Activated CD4-positive, alpha-beta T cell treated with anti-CD3 and anti-CD28 coated beads for 24 hours (primary cell): ENCODE measurements at places on chromosomes 2 and 18.

DNA sequence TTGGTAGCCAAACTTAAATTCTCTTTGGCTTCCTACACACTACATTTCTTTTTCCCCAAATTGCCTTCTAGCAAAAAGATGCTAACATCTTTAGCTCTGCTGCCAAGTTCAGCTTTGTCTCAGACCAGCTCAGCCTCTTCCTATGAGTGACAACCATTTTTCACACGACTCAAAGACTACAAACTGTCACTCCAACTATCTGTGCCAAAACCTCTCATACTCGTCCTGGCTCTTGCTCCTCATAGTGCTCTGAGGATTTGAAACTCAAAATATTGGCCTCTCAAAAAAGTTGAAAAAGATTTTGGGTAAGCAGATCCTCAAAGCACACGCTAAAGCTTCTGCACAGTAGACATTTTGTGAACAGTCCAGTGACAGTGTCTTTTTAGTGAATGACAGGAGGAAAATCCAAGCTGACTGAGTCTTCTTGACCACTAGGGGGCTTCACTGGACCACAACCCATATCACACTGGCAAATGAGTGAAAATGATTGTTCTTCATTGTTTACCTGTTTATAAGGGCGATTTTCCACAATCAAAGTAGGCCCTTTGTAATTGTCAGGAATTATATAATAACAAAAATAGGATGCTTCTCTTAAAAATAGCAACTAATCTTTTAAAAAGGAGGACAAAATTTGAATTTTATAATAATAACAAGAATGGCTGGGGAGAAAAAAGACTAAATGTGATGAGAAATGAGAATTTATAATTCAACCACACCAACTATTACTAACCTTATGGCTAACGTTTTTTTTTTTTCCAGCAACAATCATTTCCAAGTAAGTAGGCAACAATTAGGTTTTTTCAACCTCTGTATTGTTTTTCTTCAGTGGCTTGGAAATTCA is 85.5 kb upstream of the PGAP1 start:
- no peak for DNase-seq

DNA sequence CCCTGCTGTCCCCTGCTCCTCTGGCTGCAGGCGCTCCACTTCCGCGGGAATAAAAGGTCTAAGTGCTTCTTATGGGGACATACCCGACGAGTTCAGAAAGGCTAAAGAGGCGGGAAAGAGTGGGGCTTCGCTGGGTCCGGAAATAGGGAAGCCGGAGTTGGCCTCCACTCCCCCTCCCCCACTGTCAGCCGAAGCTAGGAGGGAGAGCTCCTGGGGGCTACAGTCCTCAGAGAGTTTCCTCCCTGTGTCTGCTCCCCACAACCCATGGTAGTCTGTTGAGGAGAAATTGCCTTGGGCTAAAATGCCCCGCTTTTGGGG is 7.2 kb downstream of the GAD1 start:
- no peak for DNase-seq

DNA sequence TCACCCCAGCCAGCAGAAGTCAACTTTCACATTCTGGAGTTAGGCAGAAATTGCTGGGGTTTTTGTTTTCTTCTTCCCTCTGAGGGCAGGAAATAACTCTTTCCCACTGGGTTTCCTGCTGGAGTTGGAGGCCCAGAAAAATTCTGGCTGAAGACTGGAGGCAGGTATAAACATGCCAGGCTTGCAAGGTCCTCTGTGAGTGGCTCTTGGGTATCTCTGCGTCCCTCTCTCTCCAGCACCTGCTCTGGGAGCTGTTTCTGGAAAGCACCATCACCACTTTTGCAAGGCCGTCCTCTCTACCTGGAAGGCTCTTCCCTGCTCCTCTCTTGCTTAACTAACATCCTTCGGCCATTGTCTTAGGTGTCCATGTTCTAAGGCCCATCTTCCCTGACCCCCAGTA is 91.0 kb downstream of the MCFD2 start:
- no peak for DNase-seq

GRCh38 chr2:26786207-26787028 is 562 bp downstream of the CENPA start:
- DNase-seq = no peak

DNA sequence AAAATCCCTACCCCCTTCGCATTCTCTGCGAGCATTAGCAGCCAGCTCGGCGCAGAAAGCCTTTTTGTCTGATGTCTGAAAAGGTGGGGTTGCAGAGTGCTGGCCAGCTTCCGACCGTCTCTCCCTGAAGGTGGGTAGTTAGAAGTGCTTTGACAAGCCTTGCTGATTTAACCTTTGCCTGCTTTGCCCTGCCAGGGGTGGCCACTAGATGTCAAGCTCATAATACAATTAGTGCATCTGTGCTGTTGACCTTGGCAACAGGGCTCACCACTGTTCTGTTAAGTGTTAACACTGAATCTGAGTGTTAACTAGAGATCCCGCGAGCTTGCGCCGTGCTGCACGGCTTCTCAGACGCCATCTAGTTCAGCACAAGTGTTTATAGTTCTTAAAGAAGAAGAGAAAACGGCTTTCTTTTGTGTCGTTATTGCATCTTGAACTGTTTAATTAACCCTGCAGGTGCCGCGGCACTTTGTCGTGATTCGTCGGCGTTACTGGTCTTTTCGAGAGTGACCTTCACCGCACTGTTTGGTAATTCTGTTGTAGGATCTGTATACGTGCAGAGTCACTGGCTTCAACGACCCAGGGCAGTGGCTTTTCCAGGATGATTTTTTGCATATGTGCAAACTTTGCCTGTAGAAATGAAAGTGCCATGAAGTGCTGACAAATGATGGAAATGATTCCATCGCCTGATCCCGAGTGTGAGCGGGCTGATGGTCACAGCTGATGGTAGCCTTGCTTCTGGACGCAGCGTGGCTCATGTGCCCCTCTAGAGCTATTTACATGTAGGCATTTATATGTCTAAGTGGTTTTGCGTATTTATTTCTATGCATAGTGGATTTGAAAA is 5.5 kb downstream of the SALL3 start:
- no peak for DNase-seq

DNA sequence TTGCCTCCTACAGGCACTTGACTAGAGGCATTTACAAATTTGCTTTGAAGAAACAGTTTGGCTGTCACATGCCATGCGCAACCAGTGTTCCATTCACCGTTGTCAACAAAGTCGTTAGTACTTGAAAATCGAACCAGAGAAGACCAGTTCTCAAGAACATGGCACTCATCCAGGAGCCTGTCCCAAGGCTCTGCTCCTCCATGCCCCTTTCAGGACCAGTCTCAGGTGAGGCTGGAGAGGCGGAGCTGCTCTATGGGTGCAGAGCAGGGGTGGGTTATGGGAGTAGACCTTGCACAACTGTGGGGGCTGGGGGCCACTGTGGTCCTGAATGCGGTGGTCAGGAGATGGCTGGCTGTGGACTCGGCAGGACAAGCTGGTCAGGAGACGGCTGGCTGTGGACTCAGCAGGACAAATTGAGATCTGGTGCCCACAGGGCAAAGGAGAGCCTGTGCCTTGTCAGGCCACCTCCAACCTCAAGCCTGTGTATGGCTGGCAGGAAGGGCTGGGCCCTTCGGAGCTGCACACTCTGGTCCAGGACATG is 12.3 kb upstream of the ATP9B start:
- DNase-seq = no peak

GRCh38 chr18:78561757-78562510 is 417.7 kb upstream of the SALL3 start:
- no peak for DNase-seq

DNA sequence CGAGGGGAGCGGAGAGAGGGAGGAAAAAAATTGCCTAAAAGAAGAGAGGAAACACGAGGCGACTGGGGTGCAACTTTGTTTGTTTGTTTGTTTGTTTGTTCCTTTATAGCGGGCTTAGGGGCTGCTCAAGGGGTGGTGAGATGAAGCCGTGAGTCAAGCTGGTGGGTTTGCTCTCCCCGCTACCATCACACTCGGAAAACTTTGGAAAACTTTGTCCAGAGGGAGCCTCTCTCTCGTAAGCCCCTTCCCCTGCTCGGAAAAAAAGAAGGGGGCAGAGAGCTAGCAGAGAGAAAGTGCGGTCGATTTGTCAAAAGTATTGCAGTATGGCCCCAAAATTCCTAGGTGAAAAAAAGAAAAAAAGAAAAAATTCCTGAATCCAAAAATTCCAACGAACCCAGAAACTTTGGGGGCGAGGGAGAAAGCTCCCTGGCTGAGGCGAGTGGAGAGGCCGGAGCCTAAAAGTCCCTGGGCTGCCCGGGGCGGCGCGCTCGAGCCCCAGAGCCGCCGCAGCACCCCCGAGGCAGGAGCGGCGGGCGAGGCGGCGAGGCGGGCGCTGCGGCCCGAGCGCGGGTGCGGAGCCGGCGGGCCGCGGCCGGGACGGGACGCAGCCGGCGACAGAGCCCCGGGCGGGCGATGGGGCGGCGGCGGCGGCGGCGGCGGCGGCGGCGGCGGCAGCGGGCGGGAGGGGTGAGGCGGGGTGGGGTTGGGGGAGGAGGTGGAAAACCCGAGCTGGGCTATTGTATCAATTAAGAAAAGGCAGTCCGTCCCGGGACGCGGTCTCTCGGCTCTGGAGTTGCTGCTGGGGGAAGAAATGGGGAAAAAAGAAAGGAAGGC is 558 bp upstream of the CYP26B1 start:
- DNase-seq = no peak

- no peak for DNase-seq
These were observed 83.2 kb downstream of the ASB1 start for GRCh38 chr2:238509903-238510302.

- DNase-seq = no peak
These were observed 557.5 kb downstream of the DSC3 start for GRCh38 chr18:30485078-30485477.

DNA sequence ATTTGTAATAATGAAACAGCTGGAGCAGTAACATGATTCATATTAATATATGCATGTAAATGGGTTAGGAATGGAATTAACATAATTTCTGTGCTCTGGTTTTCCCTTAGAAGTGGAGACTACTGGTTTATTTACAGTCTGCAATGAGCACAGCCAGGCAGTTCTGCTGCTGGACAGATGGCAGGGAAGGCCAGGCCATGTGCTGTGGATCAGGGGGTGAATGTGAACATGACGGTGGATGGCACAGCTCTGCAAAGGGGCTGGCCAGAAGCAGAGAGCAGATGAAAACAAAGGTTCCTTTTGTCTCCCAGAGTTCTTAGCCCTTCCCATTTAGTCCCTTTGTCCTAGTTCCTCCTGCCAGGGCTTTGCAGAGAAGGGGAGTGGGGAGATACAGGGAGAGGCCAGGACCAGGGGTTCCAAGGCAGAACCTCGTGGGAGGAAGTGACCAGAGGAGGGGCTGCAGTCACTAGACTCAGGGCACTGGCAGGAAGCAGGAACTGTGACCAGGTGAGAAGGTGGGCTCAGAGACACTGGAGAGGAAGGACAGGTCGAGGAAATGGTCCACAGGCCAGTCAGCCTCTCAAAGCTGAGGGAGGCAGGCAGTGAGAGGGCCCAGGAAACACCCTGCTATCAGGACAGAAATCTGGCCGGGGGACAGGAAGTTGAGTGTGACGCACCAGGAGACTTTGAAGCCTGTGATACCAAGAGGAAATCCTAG is 112.9 kb upstream of the ATP8B1 start:
- DNase-seq = no peak

DNA sequence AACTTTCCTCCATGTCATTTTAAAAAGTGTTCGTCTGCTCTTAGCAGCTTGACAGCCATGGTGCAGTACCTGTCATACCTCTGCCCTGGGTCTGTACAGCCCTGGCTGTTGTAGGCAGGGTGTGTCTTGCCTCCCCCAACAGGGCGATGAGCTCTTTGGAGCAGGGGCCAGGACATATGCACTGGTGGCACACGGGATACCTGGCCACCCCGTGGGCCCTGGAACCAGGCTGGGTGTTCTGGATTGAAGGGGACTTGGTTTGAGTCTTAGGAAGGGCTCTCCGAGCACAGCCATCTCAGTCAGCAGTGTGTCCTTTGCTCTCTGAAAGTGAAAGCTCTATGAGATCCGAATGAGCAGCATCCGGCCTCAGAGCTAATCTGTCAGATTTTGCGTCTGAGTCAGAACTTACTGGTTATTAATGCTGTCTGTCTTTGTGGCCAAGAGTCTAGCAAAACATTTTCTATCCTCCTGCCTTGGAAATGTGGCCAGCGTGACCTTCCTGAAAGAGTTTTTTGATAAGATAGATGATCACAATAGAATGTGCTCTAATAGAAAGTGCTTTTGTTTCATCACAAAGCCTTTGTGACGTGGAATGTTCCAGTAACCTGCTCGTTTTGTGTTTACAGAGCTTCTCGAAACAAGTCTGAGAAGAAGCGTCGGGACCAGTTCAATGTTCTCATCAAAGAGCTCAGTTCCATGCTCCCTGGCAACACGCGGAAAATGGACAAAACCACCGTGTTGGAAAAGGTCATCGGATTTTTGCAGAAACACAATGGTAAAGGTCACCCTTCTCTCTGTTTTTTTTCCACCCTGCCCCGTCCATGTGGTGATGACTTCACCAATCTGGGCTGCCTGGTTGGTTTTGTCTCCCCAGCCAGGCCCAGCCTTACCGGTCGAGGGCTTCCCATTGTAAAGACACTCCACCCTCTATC is 77.3 kb upstream of the RPL31 start:
- DNase-seq = no peak

DNA sequence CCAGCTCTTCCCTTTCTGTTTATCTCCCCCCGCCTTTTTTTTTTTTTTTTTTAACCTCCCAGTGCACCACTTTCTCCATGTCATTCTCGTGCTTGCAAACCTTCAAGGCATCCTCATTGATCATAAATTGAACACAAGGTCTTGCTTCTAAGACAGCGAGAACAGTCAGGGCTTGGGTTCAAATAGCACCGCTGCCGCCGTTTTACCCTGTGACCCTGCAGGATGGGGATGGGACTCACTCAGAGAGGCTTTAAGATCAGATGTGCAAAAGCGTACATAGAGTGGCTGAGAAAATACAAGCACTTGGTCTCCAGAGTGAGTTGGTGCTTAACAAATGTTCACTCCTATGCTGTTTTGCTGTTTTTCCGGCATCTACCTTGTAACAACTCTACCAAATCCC is 93.6 kb downstream of the TCF7L1 start:
- no peak for DNase-seq

- DNase-seq = no peak
These were observed 126.1 kb downstream of the OLA1 start for GRCh38 chr2:174122185-174122584.

GRCh38 chr18:9792565-9793245 is 84.6 kb downstream of the RAB31 start:
- DNase-seq = peak; percentile 15

GRCh38 chr2:28300485-28301341 is 91.9 kb upstream of the FOSL2 start:
- DNase-seq = no peak
